Fibroblast of lung (primary cell): ENCODE measurements at places on chromosomes 4 and X.
A peak's percentile ranks its signal among the peaks of the same experiment; 100 is the strongest.

- no peak for DNase-seq
Observed at GRCh38 chrX:41119803-41120202, 34.6 kb downstream of the USP9X start.

DNA sequence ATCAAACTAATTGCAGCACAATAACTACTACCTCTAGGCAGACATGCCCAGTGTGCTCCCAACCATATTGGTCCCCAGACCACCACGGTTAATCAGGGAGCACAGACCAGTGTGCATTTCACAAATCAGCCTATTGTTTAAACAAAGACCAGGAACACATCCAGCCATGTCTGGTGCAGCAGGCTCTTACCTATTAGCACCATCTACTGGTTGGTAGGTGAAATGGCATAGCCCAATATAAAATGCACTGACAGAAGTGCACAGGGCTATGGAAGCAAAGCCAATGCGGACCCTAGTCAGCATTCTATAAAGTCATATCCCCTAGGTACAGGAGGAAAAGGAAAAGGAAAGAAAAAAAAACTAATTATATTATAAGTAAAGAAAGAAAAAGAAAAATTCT is 15.5 kb upstream of the CYLC1 start:
- peak; percentile 9 for DNase-seq

GRCh38 chr4:38034986-38035882 is 75.0 kb downstream of the PTTG2 start:
- DNase-seq: peak; percentile 49

- no peak for DNase-seq
Observed at GRCh38 chr4:7778510-7779431, 160.9 kb downstream of the AFAP1 start.
